ENCODE measurements at places on chromosomes 13 and 19.

GRCh38 chr19:39328046-39328705, 7.5 kb upstream of the LRFN1 start:
- DNase-seq: peak; percentile 84

GRCh38 chr19:13850910-13851733, 25.8 kb upstream of the NANOS3 start:
- peak; percentile 72 for DNase-seq

DNA sequence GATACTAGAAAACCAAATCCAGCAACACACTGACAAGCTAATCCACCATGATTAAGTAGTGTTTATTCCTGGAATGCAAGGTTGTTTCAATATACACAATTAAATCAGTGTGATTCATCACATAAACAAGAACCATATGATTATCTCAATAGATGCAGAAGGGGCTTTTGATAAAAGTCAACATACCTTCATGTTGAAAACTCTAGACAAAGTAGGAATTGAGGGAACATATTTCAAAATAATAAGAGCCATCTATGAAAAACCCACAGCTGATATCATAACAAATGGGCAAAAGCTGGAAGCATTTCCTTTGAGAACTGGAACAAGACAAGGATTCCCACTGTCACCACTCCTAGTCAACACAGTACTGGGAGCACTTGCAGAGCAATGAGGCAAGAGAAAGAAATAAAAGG, 213.6 kb upstream of the CSNK1A1L start:
- no peak for DNase-seq

GRCh38 chr13:88979465-88980175, 1308.4 kb downstream of the SLITRK5 start:
- DNase-seq: no peak

GRCh38 chr13:98033277-98034247, 80.1 kb downstream of the IPO5 start:
- peak; percentile 55 for DNase-seq

DNA sequence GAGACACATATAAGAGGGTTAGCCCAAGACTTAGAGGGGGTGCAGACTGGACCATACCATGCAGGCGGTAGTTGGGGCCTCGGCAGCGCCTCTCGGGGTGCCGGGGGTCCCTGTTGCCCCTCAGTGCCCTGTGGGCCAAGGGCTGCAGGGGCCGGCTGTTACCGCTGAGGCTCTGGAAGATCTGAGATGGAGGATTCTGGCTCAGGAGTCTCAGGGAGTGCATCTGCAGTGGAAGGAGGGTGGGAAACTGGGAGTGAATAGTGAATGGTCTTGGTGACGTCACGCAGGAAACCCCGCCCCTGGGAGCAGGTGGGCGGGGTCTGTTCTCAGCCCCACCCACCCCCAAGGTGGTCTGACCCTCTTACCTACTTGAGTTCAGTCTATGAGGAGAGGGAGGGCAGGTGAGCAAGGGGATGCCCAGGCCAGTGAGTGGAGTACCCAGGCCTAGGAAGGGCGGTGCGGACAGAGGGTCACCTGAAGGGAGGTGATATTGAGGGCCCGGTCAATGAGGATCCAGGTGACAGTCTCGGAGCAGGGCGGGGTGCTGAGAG, 1.7 kb upstream of the DBP start:
- peak; percentile 71 for DNase-seq

- no peak for DNase-seq
These were observed 64.2 kb upstream of the ZNF599 start for GRCh38 chr19:34837262-34837661.

GRCh38 chr13:101210774-101211173, 205.5 kb downstream of the NALCN start:
- DNase-seq: no peak

DNA sequence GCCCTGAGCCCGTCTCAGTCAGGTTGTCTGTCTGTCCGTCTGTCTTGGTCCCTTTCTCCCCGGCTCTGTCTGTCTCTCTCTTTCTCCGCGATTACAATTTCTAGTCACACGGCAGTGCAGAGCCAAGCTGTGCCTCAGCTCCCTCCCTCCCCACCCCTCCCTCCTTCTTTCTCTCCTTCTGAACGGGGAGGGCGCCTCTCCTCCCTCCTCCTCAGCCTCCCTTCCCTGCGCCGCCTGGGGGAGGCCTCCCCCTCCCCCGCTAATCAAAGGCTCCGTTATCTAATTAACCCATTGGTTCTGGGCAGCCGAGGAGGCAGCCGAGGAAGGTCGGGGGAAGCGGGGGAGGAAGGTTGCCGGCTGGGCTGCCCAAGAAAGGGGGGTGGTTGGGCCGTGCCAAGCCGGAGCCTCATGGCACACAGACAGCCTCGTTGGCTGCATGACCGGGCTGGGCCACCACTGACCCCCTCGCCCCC, 16.5 kb downstream of the LRRC4B start:
- peak; percentile 84 for DNase-seq

DNA sequence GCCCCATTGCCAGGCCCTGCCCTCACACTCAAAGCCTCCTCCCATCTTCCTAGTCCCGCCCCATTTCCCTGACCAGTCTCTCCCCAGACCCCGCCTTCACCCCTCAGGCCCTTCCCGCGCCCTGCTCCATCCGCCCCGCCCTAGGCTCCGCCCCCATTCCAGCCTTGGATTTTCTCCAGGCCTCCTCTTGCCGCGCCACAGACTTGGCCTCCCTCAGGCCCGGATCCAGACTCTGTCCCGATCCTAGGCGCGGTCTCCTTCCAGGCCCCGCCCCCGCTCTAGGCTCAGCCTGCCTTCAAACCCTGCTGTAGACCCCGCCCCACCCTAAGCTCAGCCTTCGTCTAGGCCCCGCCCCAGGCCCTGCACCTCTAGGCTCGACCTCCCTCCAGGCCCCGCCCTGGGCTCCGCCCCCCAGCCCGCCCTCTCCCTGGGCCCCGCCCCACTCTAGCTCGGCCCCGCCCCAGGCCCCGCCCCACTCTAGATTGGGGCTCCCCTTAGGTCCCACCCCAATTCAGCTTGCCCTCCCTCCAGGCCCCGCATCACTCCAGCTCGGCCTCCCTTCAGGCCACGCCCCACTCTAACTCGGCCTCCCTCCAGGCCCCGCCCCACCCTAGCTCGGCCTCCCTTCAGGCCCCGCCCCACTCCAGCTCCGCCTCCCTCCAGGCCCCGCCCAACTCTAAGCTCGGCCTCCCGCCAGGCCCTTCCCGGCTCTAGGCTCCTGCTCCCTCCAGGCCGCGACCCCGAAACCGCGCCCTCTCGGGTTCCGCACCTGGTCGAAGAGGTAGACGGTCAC, 18.5 kb downstream of the LMTK3 start:
- peak; percentile 93 for DNase-seq

GRCh38 chr13:28344163-28344562, 150.8 kb downstream of the FLT1 start:
- no peak for DNase-seq

- DNase-seq: peak; percentile 71
These were observed 34.6 kb downstream of the NFIX start for GRCh38 chr19:13029893-13030292.

DNA sequence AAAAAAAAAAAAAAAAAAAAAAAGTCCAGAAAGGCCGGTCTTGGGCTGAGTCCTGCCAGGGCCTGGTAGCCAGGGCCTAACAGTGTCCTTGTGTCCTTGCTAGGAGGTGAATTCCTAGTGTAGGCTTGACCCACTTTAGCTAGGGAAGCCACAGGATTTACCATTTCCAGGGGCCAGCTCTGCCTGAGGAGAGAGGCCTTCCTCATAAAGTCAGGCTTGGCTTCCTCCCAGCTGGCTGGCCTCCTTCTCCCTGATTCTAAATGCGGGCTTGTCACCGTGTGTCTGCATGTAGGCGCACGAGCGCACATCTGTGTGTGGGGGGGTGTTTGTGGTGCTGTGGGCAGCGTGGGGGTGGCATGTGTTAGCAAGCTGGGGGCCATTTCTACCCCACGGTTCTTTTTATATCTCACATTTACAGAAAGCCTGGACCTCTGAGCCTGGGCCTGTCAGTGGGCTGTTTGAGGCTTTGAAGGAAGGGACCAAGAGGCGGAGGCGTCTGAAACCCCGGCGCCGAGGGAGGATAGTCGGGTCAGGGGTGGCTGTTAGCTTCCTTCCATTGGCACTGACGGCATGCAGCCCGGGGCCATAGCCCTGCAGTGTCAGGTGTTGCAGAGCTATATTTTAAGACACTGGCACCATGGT, 31.7 kb downstream of the IER2 start:
- DNase-seq: peak; percentile 47

GRCh38 chr19:6723738-6724137, 3.3 kb upstream of the C3 start:
- no peak for DNase-seq

- no peak for DNase-seq
These were observed 120.5 kb downstream of the SLC7A1 start for GRCh38 chr13:29474991-29475390.

DNA sequence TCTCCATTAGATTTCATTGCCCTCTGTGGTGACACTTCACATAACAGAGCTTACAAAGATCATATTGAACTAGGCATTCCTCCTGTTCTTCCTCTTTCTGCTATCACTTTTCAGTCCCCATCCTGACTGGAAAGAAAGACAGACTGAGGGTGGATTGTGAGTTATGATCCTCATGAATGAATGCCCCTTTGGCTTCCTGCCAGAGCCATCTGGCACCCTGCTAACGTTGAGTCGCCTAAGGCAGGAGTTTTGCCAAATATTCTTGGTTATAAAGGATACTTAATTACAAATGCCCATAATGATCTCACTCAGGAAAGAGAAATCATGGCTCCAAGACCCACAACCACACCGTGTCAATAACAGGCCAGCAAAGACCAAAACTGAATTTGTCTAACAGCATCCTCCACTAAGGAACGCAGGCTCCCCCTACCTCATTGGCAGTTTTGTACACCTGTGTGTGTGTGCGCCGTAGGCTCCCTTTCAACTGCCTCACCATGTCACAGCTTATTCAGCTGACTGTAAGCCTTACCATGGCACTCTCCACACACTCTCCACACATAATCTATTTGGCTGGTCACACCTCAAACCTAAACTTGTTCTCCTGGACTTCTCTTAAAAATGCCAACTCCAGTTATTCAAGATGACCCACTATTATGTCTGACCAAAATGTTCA, 15.5 kb downstream of the ZNF211 start:
- no peak for DNase-seq

DNA sequence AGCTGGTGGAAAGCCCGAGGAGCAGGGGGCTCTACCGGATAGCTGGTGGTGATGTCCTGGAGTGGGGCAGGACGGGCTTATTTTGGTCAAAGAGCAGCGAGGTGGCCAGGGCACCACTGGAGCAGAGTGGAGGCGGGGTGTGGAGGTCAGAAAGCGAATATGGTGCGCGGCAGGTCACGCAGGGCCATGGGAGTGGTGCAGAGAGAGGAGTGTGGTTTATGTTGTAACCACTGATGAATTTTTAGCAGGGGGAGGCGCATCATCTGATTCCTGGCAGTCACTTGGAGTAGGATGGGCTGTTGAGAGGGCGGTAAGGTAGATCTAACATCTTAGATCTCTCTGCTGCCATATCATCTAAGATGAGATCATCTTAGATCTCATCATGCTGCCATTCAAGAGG, 1.4 kb upstream of the ZNF414 start:
- no peak for DNase-seq

DNA sequence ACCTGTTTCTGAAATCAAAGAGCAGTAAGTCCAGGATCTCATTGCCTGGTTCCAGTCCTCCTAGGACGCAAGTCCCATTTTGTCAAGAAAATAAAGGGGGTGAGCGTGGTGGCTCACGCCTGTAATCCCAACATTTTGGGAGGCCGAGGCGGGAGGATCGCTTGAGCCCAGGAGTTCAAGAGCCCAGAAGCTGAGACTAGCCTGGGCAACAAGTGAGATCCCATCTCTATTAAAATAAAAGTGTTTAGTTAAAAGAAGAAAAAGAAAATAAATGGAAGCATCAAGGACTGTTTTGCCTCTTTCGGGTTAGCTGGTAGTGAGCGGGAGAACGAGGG, 344 bp upstream of the HAUS5 start:
- no peak for DNase-seq

GRCh38 chr19:37941782-37942515, 34.9 kb downstream of the SIPA1L3 start:
- DNase-seq: no peak

DNA sequence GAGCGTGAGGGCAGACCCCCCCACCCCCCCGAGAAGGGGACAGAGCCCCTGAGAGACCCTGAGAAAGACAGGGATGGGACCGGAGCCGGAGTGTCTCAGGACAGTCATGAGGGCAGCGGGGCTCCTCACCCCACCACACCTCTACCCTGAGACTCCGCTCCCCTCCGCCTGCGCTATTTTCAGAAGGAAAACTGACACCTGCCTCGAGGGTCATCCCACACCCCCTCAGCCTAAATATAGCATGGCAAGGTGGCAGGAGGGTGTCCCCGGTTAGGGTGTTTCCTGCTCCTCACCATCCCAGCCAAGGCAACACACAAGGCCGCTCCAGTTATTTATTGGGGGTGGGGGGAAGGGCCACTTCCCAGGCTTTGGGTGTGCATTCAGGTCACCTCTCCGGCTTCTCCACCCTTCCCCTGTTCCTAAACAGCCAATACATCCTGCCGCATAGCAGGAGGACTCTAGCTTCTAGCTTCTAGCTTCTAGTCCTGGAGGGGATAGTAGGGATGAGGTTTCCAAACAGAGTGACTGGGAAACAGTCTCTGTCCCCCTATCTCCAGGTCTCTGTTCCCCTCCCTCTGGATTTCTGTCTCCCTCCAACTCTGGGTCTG, 1.4 kb upstream of the NTF4 start:
- peak; percentile 58 for DNase-seq

DNA sequence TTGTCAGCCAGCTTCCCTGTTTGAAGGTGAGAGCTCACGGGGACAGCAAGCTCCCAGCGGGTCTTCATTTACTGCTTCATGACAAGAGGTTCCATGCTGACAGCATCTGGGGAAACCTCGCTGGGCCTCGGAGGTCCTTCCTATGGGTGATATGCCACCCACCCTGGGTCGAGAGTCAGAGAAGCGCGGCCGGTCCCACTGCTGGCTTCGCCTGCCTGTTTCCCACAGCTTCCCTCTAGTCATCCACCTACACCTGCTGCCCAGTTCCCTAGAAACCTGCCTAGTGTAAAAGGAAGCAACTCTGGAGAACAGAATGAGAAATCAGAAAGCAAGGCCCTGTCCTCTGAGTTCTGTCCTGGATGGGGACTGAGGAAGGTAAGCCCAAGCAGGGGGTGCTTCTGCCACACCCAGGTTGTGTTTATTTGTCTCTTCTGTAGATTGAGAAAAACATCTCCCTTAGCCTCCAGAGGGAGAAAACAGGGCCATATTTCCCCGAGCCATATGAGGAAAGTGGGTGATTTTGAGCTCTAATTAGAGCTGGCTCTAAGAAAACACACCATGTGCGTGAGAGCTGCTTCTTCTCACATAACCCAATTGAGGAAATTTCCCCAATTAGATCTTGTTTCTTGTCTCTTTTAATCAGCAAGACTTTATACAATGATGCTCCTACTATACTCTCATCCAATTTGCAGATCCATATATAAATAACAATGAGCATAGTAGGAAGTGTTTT, 504.3 kb downstream of the IRS2 start:
- no peak for DNase-seq
